Upper lobe of right lung (tissue), 1 donor: ENCODE measurements at places on chromosomes 12 and 14.
A peak's percentile ranks its signal among the peaks of the same experiment; 100 is the strongest.

DNA sequence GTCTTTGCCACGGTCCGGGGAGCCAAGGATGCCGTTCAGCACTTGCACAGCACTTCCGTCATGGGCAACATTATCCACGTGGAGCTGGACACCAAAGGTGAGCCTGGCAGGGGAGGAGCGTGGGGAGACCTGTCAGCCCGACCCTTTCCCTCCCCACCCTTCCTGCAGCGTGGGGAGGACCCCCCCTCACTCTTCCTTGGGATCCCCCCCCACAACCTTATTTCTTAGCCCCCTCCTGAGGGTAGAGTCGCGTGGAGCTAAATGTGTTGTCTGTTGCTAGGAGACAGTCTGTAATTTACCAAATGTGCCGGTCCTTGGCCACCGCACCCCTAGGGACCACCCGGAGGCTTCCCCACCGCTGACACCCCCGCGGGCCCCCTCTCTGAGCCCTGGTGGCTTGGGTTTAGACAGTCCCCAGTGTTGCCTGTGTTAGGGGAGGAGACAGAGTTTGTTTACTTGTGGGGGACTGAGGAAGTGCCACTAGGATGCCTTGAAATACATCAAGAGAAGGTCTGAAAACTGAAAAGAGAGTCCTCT, 2.3 kb downstream of the SETD1B start:
- DNase-seq, result no peak
- H3K4me3 ChIP-seq, result peak overlapping the region; percentile 71
- H3K36me3 ChIP-seq, result peaks cover 42% of the 10 kb centered on the region
- H3K27me3 ChIP-seq, result no peaks in the 10 kb centered on the region
- H3K4me1 ChIP-seq, result peaks cover 31% of the 10 kb centered on the region

- H3K4me1 ChIP-seq, result peaks cover 48% of the 10 kb centered on the region
- no peaks in the 10 kb centered on the region for H3K36me3 ChIP-seq
- H3K27ac ChIP-seq, result peak overlapping the region; percentile 26
- no peak for DNase-seq
- no peaks in the 10 kb centered on the region for H3K27me3 ChIP-seq
These were observed 72.0 kb downstream of the PPP2R5E start for GRCh38 chr14:63470962-63471793.

- no peak overlapping the region for H3K27ac ChIP-seq
- H3K4me1 ChIP-seq, result no peaks in the 10 kb centered on the region
- no peak overlapping the region for H3K4me3 ChIP-seq
- no peaks in the 10 kb centered on the region for H3K27me3 ChIP-seq
These were observed 1124.7 kb downstream of the FLRT2 start for GRCh38 chr14:86654558-86655184.

- H3K4me3 ChIP-seq, result no peak overlapping the region
- H3K36me3 ChIP-seq, result peaks cover 89% of the 10 kb centered on the region
- no peak overlapping the region for H3K27ac ChIP-seq
- no peak for DNase-seq
- H3K4me1 ChIP-seq, result peaks cover 4% of the 10 kb centered on the region
These were observed 9.4 kb upstream of the PRKAG1 start for GRCh38 chr12:49027846-49028555.

GRCh38 chr14:53032838-53033390, 82.1 kb upstream of the FERMT2 start:
- no peak for DNase-seq
- H3K27ac ChIP-seq, result no peak overlapping the region
- no peaks in the 10 kb centered on the region for H3K36me3 ChIP-seq
- H3K4me1 ChIP-seq, result peaks cover 16% of the 10 kb centered on the region
- H3K27me3 ChIP-seq, result no peaks in the 10 kb centered on the region

GRCh38 chr12:13379531-13380188, 183.1 kb downstream of the EMP1 start:
- H3K27me3 ChIP-seq, result no peaks in the 10 kb centered on the region
- H3K4me1 ChIP-seq, result no peaks in the 10 kb centered on the region
- DNase-seq, result no peak
- H3K36me3 ChIP-seq, result no peaks in the 10 kb centered on the region

- H3K36me3 ChIP-seq, result no peaks in the 10 kb centered on the region
- no peak for DNase-seq
- H3K4me1 ChIP-seq, result no peaks in the 10 kb centered on the region
- H3K4me3 ChIP-seq, result no peak overlapping the region
- no peak overlapping the region for H3K27ac ChIP-seq
These were observed 68.0 kb downstream of the PRIMA1 start for GRCh38 chr14:93720076-93720815.

DNA sequence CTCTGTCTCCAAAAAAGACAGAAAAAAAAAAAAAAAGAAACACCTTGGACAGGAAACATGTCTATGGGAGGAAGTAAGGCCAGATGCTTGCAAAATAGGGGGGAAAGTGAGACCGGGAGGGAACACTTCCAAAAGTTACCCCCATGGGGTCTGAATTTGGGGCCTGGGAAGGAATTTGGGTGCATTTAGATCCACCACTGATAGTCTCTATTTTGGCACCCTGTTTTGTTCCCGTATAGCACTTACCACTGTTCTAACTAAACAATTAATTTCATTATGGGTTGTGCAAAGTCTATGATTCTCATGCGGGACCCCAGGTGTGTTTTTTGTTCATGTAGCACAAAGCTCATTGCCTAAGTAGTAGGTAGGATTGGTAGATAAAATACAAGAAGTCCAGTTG, 1.4 kb upstream of the MLEC start:
- peaks cover 20% of the 10 kb centered on the region for H3K4me1 ChIP-seq
- no peak overlapping the region for H3K4me3 ChIP-seq
- H3K27me3 ChIP-seq, result no peaks in the 10 kb centered on the region
- no peak for DNase-seq
- no peaks in the 10 kb centered on the region for H3K36me3 ChIP-seq
- H3K27ac ChIP-seq, result no peak overlapping the region

DNA sequence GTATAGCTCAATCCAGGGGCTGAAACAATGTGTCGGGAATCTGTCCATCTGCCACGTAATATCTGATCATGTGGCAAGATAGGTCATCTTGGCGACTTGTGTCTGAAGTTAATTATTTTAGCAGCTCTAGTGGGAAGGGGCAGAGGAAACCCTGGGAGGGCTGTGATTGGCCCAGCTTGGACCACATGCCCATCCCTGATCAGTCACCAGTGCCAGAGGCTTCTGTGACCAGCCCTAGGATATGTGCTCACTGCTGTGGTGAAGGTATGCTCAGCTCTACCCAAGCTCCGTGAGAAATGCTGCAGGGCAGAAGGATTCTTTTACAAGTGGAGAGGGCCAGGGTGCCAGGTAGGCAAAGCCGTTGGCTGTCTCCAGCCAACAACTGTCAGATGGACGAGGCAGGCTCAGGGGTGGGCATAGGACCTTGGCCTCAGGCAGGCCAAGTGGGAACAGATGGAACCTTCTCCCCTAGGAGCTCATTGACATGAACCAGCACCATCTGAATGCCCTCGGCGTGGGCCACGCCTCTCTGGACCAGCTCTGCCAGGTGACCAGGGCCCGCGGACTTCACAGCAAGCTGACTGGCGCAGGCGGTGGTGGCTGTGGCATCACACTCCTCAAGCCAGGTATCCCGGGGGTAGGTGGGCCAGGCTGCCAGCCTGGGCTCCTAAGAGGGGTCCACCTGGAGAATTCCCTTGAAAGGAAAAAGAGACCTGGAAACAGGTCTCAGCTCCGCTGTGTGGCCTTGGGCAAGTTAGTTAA, 21.1 kb downstream of the MVK start:
- peaks cover 6% of the 10 kb centered on the region for H3K4me1 ChIP-seq
- no peak for DNase-seq
- H3K27ac ChIP-seq, result no peak overlapping the region

GRCh38 chr12:43381879-43382278, 170.1 kb downstream of the ADAMTS20 start:
- H3K4me3 ChIP-seq, result no peak overlapping the region
- H3K27me3 ChIP-seq, result no peaks in the 10 kb centered on the region
- no peak for DNase-seq
- H3K4me1 ChIP-seq, result no peaks in the 10 kb centered on the region
- H3K27ac ChIP-seq, result no peak overlapping the region
- H3K36me3 ChIP-seq, result no peaks in the 10 kb centered on the region

- no peak overlapping the region for H3K27ac ChIP-seq
- no peaks in the 10 kb centered on the region for H3K36me3 ChIP-seq
- H3K27me3 ChIP-seq, result peaks cover 24% of the 10 kb centered on the region
- peak; percentile 75 for DNase-seq
- H3K4me3 ChIP-seq, result peak overlapping the region; percentile 62
These were observed 35.5 kb upstream of the STON2 start for GRCh38 chr14:81435391-81436295.

DNA sequence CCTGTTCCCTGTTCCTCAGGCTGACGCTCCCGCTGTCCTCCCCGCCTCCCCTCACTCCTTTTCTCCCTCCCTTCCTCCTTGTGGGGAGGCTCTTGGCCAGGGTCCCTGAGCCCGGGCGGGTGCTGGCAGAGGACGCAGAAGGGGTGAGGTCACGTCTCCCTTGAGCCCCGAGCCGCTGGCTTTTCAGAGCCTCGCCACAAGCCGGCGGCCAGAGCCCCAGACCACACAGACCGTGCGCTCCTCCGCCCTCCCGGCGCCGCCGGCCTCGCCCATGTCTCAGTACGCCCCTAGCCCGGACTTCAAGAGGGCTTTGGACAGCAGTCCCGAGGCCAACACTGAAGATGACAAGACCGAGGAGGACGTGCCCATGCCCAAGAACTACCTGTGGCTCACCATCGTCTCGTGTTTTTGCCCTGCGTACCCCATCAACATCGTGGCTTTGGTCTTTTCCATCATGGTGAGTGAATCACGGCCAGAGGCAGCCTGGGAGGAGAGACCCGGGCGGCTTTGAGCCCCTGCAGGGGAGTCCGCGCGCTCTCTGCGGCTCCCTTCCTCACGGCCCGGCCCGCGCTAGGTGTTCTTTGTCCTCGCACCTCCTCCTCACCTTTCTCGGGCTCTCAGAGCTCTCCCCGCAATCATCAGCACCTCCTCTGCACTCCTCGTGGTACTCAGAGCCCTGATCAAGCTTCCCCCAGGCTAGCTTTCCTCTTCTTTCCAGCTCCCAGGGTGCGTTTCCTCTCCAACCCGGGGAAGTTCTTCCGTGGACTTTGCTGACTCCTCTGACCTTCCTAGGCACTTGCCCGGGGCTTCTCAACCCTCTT, at the start of gene TMEM233:
TMEM233 (plus strand) TSS at position 197 of the 821 bp plus-strand sequence; CDS start at position 272, 75 bp downstream.
- peaks cover 29% of the 10 kb centered on the region for H3K27me3 ChIP-seq
- peak within 1 kb of the TSS; percentile 58 for H3K27ac ChIP-seq
- peak within 1 kb of the TSS; percentile 51 for H3K4me3 ChIP-seq
- no peak for DNase-seq
- peaks cover 2% of the 10 kb centered on the region for H3K4me1 ChIP-seq

- DNase-seq, result no peak
- no peaks in the 10 kb centered on the region for H3K36me3 ChIP-seq
- H3K27ac ChIP-seq, result no peak overlapping the region
- no peaks in the 10 kb centered on the region for H3K27me3 ChIP-seq
- no peaks in the 10 kb centered on the region for H3K4me1 ChIP-seq
These were observed 12.8 kb downstream of the SOCS2 start for GRCh38 chr12:93585247-93585646.

- no peak overlapping the region for H3K27ac ChIP-seq
- H3K27me3 ChIP-seq, result peaks cover 24% of the 10 kb centered on the region
- no peak for DNase-seq
- no peaks in the 10 kb centered on the region for H3K36me3 ChIP-seq
These were observed 4.8 kb upstream of the CCDC177 start for GRCh38 chr14:69579476-69579875.

DNA sequence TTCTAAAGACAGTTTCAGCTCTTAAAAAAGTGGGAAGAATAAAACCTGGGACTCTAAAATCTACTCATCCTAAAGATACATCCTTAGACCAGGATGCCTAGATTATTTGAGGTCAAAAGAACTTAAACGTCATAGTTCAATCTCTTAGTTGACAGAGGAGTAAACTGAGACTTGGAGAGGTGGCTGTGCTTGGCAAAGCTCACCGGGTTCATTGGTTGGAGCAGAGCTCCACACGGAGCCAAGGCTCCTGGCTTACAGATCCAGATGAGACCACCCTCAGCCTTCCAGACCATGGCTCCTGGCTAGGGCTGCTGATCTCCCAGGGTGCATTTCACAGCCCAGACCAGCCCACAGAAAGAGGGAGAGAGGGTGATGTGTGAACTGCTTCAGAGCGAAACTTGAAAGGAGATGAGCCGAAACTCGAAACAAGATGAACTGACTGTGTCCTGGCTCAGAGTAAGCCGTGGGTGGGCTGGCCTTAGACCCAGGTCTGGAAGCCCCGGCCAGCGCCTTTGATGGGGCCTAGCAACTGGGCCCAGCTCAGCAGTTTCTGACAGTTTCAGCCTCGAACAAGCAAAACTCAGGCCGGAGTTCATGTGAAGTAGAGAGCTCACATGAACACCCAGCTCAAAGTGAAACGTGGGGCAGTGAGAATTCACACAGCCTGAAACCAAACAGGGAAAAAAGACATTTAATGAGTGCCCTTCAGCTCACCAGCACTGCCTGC, 1044.8 kb downstream of the BCL11B start:
- H3K27ac ChIP-seq, result no peak overlapping the region
- no peaks in the 10 kb centered on the region for H3K36me3 ChIP-seq
- no peak for DNase-seq
- no peaks in the 10 kb centered on the region for H3K27me3 ChIP-seq

DNA sequence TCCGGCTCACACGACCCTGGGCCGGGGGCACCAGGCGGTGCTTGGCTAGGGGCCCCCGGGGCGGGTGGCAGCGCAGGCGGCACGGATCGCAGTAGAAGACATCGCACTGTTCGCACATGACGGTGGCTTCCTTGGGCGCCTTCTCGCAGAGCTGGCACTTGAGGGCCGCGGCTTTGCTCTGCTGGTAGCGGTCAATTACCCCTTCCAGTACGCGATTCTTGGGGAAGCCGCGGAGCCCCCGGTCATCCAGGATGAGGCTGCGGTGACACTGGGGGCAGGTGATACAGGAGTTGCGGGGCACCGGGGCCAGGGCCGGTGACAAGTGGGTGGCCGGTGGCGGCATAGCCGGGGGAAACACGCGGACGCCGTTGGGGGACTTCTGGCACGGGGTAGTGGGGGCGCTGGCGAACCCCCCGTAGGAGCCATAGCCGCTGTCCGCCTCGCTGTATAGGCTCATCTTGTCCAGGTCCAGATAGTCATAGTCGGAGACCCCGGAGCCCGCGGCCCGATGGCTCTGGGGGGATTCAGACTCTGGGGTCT, 553 bp downstream of the TRIM9 start:
- peaks cover 13% of the 10 kb centered on the region for H3K4me1 ChIP-seq
- no peaks in the 10 kb centered on the region for H3K36me3 ChIP-seq
- DNase-seq, result peak; percentile 62

DNA sequence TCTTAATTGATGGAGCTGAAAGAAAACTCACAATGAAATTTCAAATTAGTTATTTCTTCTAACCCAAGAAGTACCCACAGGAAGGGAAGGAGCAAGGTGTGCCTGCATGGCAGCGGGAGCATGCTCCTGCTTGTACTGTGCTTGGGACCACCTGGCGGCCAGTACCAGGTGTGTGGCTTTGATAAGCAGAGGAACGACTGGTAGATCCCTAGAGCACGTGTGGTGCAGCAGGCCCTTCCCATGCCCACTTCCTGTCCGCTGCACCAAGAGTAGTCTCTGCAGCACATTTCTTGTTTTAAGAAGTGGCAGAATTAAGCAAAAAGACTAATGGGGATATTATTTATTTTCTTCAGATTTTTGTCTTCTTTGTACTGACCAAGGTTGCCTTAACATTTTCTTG, 122.3 kb upstream of the ATF1 start:
- H3K27ac ChIP-seq, result no peak overlapping the region
- no peaks in the 10 kb centered on the region for H3K4me1 ChIP-seq
- no peaks in the 10 kb centered on the region for H3K27me3 ChIP-seq
- DNase-seq, result no peak
- H3K4me3 ChIP-seq, result no peak overlapping the region
